ENCODE measurements at places on chromosomes 3 and 15.
A peak's percentile ranks its signal among the peaks of the same experiment; 100 is the strongest.

- peak; percentile 93 for DNase-seq
Observed at GRCh38 chr3:119637679-119638477, 22.5 kb downstream of the POPDC2 start.

DNA sequence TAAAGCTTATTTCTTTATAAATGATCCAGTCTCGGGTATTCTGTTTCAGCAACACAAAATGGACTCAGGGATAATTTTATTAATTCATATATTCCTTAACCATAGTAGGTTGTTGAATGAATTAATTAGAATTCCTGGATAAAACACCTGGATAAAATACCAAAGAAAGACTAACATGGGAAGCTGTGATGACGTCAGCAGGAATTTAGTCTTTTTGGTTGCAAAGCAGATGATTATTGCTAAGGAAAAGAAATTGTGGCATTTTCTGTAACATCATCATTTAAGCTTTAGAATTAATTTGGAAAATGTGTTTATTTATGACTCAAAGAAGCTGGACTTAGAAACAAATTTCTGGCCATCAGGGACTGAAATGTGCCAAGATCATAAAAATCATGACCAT lies 228.3 kb upstream of the ZBTB20 start:
- no peak for DNase-seq

GRCh38 chr3:177340243-177340830 lies 143.1 kb upstream of the TBL1XR1 start:
- DNase-seq: no peak

GRCh38 chr15:47442371-47442770 lies 274.9 kb upstream of the SEMA6D start:
- no peak for DNase-seq

GRCh38 chr15:60389261-60390077 lies 8.3 kb downstream of the ANXA2 start:
- no peak for DNase-seq

GRCh38 chr3:42224658-42225421 lies 41.1 kb downstream of the CCK start:
- no peak for DNase-seq

DNA sequence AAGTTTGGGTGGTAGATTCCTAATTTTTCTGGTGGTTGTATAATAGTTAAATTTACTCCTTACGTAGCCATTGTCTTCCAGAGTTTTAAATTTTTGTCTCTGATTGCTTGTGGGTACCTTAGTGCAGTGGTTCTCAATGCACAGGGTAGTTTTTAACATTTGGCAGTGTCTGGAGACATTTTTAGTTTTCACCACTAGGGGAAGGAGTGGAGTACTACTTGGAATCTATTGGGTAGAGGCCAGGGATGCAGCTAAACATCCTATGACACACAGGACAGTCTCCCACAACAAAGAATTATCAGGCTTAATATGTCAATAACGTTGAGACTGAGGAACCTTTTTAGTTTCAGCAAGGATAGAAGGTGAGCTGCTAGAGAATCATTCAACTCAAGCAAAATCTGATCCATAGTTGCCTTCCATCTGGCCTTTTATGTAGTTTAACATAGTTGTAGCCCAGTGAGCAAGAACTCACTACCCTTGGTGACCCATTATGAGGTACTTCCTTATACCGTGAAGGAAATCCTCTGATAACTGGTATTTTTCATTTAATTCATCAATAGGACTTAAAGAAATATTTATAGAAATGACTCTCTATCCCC lies 8.6 kb upstream of the STX19 start:
- peak; percentile 79 for DNase-seq

- peak; percentile 100 for DNase-seq
Observed at GRCh38 chr3:187403768-187404288, 35.6 kb downstream of the RTP4 start.

DNA sequence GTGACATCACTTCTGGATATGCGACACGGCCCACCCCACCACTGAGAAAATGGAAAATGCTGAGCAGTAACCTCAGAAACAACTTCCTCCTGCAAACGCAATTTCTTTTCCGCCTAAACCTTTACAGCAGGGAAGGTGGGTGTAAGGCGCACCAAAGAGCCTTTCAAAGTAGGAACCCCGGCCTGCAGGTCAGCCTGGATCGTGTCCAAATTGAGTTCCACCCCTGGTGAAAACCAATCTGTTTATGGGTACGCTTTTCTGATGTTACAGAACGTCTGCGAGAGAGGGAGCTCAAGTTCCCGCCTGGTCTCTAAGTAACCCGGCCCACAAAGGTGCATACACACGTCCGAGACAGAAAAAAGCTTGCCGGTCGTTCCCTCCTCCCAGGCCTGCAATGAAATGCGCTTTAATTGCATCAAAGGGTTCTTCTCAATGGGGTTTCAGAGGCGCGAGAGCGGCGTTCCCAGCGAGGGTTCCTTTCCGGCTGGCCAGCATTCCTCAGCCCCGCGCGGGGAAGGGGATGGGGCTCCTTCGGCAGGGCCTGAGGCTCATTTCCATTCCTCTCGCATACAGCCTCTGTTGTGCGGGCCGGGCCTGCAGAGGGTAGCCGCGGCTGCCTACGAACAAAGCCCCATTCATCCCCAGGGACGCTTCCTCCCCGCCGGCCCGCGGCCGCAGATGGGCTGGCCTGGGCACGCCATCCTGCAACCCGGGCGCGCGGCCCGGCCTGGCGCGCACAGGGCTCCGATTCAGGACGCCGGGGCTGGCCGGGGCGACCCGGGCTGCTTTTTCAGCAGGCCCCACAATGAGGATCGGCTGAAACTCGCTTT lies 138.1 kb downstream of the TMCO5A start:
- peak; percentile 79 for DNase-seq

DNA sequence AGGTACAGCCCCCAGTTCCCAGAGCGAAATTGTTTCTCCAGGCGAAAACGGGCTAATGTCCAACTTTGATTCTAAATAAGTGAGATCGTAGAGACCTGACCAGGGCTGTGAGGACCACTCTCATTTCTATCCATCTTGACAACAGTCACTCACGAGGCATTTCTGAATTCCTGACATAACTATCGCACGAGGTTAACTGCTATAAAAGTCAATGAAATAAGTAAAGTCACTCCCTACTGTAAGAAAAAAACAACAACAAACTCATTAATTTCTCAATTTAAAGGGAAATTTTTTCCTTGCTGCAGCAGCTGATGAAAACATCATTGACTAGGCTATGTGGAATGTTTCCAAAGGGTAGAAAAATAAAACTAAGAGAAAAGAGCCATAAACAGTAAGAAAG lies 69.1 kb downstream of the GREM1 start:
- DNase-seq: no peak

DNA sequence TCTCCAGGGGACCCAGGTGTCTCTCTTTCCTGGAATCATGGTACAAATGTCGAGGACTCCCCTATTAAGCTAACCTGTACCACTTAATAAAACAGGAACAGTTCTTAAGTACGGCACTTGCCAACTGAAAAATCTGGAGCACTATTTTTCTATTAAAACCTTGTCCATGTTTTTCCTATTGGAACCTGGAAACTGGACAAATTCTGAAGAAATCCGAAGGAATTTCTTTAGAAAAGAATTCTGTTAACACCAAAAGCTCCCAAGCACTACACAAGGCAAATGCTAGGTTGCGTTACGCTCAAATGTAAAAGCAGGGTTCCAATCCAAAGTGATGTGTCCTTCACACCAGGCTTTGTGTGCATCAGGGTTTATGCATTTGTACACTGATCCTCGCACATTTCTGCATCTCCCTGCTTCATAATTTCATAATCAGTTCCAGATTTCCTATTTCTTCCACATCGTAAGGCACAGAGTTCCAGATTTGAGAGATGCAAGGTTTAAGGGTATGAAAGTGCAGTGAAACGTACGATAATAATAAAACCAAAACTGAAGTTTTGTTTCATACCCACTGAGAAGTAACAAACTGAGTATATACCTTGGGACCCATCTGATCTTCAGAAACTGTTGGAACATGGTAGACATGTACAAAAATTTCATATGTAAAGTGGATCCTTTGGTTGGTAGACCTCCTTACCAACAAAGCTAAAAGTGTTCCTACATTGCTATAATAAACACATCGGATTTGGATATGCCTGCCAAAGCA lies 132.1 kb upstream of the WNT5A start:
- no peak for DNase-seq

- no peak for DNase-seq
Observed at GRCh38 chr15:94362385-94363092, 131.2 kb downstream of the MCTP2 start.

DNA sequence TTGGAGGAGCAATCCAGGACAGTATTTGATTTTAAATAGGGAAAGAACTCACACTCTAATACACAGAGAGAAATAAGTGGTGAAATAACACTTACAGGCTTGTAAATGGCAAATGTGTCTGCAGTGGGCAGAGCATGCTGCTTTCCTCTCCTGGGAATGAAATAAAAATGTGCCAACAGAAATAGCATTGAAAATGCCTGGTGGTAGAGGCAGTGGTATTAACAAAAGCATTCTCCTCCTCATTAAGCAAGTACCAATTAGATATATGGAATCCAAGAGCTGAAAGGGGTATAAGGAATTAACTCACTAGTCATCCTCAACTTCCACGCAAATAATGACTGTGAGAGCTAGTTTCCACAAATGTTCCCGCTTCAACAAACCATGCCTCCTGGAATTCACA lies 364.1 kb upstream of the KCNMB2 start:
- DNase-seq: no peak

- peak; percentile 99 for DNase-seq
Observed at GRCh38 chr15:89051875-89052274, 36.4 kb upstream of the ABHD2 start.

DNA sequence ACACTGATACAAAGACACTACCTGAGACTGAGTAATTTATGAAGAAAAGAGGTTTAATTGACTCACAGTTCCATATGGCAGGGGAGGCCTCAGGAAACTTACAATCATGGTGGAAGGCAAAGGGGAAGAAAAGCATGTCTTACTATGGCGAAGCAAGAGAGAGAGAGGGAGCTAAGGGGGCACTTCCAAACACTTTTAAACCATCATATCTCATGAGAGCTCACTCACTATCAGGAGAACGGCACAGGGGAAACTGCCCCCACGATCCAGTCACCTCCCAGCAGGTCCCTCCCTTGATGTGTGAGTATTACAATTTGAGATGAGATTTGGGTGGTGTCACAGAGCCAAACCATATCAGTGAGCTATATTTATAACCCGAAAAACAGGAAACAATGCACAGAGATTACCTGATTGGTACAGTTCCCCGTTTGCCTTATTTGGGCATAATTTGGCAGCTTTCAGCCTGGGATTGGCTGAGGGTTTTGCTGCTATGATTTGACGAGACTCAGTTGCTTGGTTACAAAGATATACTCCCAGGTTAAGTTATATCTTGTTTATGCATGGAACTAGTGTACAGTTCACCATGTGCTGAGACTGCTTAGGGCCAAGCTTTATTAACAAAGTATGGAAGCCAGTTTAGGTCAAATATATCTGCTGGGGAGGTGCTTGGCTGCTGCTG lies 184.2 kb downstream of the NR2F2 start:
- no peak for DNase-seq

DNA sequence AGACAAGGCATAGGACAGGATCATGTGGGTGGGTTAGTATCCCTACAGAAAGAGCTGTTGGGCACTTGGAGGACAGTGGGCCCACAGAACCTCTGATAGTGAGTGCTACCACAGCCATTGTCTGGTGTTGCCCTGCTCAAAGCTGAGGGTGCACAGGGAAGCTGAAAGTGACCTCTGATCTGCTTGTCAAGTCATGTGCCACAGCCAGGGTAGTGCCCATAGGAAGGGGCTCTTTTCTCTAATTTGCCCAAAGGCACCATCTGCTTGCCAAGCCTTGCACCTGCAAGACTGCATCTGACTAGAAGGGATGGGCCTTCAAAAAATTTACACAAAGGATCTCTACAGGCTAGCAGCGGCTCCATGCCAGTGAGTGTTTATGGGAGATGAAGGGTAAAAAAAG lies 87.4 kb upstream of the GSK3B start:
- no peak for DNase-seq

DNA sequence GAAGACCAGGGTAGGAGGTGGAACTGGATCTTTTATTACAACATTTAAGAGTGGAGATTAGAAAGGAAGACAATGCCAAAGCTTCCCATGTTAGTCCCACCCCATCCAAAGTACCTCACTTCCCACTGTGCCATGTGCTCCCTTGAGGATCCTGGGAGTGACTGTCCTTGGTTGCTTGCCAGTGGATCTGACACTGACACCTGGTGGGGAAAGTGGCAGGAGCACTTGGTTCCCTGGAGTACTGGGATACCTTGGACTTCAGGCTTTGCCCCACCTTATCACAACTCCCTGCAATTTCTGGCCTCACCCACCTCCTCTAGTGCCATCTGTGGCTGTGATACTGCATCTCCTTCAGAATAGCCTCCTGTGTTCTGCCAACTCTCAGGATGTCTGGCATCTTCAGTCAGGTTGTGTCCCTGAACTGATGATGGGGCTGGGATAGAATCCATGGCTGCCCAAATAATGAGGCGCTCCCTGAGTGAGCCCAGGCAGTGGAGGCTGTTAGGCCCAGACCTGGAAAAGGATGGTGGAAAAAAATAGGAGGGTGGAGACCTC lies 1.3 kb downstream of the ELL3 start:
- peak; percentile 59 for DNase-seq

DNA sequence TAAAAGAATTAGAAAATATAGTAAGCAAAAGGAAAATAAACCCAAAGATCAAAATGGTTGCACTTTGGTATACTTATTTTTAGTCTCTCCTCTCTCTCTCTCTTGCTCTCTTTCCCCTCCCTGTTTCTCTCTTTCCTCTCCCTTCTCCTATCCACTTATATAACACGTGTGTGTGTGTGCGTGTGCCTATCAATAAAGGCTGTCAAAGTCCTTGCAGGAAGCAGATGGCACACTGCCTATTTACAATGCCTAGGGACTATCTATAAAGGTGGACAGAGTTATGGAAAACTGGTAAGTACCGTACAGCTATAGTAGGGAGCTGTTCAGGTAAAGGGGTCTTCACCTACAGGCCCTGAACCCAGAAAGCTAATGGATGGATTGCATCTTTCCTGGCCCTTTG lies 161.6 kb downstream of the SQOR start:
- DNase-seq: no peak

- DNase-seq: no peak
Observed at GRCh38 chr3:72567474-72567873, 280.8 kb downstream of the SHQ1 start.

DNA sequence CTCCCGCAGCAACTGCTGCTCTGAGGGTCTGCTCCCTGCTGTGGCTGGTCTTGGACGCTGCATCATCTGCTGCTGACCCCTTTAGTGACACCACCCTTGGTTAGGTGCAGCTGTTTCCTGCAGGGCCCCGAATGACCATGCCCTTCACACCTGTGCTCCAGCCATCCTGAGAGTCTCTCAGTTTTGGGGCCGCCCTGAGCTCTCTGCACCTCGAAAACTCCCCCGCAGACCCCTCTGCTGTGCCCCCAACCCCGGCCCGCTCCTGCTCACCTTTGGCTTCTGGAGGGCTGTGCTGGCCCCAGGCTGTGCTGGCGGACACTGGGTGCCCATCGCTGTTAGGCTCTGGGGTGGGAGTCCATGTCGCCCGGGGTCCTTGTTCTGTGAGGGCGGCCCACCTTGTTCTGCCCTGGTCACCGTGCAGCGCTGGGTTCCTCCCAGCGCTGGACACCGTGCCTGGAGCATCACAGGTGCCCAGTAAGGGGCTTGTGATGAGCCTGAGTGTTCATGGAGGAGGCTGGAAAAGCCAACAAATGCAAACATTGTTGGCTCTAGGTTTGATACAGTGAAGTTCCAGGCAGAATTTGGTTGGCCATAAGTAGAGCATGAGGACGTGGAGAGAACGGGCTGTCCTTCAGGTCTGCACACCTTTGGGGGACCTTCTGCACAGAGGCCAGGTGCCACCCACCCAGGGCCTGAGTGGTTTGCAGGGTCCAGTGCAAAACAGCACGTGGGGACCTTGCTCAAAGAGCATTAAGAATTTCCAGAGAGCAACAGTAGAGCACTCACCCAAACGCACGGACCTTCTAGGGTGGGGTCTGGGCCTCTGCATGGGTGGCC lies 12.3 kb downstream of the ABTB1 start:
- no peak for DNase-seq
